Activated CD4-positive, alpha-beta T cell treated with anti-CD3 and anti-CD28 coated beads, Interleukin-2, Interleukin-6, amounts not matched to agents 100 ng/mL and 50 ng/mL, durations not matched to agents 16 hours and 8 hours (primary cell): ENCODE measurements at places on chromosomes 13 and 19.
A peak's percentile ranks its signal among the peaks of the same experiment; 100 is the strongest.

DNA sequence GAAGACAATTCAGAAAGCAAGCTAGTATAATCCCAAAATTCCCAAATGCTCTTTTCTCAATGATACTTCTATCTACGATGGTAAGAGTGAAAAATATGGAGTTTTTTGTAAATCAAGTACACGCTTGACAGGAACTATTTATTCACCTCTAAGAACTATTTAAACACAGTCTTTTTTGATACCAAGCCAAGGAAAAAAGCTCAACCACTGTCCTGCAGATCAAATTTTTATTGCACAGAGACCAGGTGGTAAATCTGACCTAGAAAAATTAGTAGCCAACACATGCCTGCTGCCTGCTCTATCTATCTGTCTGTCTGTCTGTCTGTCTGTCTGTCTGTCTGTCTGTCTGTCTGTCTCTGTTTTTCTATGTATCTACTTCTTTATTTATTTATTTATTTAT is 292.2 kb downstream of the MZT1 start:
- no peak for DNase-seq

DNA sequence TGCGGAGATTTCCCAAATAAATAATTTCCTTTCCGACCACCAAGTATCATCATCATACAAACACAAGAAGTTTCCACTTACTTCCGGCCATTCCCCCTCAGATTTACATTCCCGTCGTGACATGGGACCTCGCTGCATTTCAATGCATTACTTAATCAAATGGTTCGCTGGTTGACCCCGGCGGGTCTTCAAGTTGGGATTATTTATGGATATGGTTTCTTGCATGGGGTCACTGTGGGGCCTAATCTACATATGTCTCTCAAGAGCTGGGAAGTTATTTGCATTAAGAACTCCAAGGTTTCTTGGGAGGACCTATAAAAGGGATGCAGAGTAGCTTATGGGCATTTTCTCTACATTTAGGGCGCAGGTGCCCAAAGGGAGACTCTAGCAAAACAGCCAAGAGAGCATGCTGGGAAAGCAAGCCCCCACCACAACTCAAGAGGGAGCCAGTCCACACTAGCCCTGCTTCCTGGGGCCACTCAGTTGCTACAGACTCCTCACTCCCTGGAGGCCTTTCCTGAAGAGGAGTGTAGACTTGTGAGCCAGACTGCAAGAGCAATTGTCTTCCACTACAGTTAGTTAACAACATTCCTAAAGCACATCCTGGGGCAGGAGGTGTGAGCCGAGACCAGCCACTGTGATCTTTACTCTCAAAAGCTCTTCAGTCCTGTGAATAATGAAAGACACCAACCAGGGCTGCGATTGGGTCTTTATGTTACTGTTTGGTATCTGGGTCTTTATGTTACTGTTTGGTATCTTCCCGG is 125.3 kb downstream of the KATNAL1 start:
- DNase-seq: no peak

GRCh38 chr13:85241060-85241459 is 558.2 kb downstream of the SLITRK6 start:
- no peak for DNase-seq

GRCh38 chr13:51959773-51960172 is 51.5 kb downstream of the ATP7B start:
- peak; percentile 24 for DNase-seq

DNA sequence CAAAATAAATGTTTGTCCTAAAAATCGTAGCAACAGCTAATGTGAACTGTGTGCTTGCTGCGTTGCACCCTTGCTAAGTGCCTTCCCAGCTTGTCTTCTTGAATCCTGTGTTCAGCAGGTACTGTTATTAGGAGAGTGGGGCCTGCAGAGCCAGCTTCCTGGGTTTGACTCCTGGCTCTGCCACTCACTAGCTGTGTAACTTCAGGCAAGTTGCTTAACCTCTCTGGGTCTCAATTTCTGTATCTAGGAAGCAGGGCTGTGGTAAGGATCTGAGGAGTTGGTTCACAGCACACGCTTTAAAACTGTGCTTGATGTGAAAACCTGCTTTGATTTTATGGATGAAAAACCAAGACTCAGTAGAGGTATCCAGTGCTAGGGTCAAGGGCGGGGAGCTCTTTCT is 10.0 kb downstream of the NFIX start:
- no peak for DNase-seq
